A172 (cell line): ENCODE measurements at places on chromosomes 5 and 9. TPM values are rescaled to one million over a fixed set of nuclear protein-coding genes. Genes with fewer than 3 reads are reported as not detected.
A peak's percentile ranks its signal among the peaks of the same experiment; 100 is the strongest.

CD72 gene
- 0.12 and 0.48 TPM in 2 replicates for total RNA-seq

- DNase-seq, result no peak
Measured at GRCh38 chr9:112408275-112408674, 28.4 kb downstream of the HSDL2 start.

RNF208 gene
- total RNA-seq, result 0.09 and 0.17 TPM in 2 replicates

PROB1 gene
- 0.17 and 0.53 TPM in 2 replicates for total RNA-seq

TICAM2 gene
- total RNA-seq, result 10.0 and 11.1 TPM in 2 replicates

DNA sequence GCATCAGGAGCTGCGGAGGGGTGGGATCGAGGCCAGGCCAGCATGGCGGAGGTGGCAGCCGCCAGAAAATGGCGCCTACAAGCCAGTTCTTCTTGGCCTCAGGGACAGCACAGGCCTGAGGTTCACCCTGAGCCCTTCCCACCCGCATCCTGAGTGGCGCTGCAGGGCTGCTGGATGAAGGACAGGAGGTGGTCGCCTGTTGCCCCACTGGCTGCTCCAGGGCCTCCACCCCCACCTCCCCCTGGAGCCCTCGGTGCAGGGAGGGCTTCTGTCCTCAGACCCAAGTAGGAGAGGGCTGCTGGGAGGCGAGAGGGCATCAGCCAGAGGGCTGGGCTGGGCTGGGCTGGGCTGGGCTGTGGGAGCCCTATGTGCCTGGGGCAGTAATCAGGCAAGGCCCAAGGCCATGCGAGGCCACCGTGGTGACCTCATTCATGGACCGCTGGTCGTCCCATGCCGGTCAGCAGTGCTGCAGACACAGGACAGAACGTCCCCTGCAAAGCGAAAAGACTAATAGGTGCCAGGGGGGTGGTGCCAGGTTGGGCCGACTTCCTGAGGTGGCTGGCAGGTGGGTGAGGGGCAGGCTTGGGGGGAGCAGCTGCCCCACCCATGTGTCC, 13.8 kb downstream of the GPSM1 start:
- no peak for DNase-seq

GRCh38 chr5:135216471-135217343, 182.3 kb downstream of the MACROH2A1 start:
- no peak for DNase-seq

GRCh38 chr9:72464857-72465592, 56.4 kb upstream of the TMC1 start:
- DNase-seq, result no peak

DNA sequence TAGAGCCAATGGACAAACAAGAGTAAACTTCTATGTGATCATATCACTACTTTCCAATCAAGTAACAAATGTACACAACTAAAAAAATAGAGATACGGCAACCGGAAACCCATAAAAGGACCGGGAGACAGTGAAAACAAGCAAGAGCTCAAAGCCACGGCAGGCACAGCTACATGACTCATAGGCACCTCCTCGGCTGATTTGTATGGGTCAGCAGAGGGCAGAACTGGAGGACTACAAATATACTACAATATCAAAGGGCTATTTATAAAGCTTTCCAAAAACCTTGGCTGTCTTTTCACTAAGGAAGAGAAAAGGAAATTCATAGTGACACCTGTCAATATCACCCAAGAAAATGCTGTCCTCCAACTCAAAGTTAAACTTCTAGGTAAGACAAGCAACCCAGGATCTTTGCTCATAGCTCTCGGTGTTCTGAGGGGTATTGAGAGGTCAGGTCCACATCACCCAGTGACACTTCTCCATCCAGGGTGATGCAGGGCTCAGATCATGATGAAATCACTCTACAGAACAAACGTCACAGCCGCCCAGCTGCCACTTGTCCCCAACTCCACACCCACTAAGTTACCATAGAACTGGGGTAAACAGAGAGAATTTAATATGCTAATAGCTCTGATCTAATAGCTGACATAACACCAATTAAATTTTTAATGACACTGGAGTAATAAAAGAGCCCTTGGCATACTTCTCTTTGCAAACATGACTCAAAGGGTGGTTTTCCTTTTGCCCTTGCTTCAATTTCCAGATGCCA, 41.3 kb downstream of the PFDN1 start:
- peak; percentile 94 for DNase-seq

MEF2C gene
- total RNA-seq, result 0.41 and 2.4 TPM in 2 replicates

DNA sequence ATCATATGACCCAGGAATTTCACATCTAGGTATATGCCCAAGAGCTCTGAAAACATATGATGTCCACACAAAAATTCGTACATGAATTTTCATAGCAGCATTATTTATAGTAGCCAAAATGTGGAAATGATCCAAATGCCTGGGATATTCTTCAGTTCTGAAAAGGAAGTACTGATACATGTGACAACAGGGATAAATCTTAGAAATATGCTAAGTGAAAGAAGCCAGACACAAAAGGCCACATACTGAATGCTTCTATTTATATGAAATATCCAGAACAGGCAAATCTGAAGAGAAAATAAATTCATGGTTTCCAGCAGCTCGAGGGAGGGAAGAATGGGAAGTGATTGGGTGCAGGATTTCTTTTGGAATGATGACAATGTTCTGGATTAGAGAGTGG, 16.8 kb upstream of the ZBTB43 start:
- no peak for DNase-seq

DNA sequence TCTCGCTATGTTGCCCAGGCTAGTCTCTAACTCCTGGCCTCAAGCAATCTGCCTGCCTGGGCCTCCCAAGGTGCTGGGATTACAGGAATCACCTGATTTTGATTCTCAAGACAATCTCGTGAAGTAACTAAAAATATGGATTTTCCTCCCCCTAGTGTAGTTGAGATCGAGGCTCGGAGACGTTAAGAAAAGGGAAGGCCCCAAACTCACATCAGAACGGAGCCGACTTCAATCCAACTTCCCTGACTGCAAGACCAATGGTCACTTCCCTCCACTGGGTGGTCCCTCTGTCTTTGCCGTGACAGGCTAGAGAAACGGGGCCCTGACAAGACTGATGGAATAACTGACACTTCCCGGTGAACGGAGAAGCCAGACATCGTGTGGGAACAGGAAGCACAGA, 28.3 kb downstream of the BARHL1 start:
- DNase-seq, result no peak

ITGA2 gene
- total RNA-seq, result 13.4 and 21.8 TPM in 2 replicates

GRCh38 chr5:118703241-118703640, 285.1 kb downstream of the DTWD2 start:
- DNase-seq, result no peak

DNA sequence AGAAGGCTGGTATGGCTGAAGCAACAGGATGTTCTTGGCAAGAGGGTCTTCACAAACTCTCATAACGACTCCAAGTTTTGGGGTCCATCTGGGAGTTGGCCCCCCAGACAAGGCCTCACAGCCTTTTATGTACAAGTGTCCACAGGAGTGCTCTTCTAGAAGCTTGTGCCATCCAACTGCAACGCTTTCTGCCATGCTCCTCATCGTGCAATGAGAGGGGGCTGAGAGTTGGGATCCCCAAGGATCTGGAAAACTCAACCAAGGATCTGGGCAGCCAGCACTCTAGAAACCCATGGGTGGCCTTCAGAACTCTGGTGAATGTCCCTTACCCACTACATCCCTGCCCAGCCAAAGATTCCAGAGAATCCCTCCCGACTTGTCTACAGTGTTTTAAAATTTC, 8.5 kb upstream of the AMBP start:
- DNase-seq, result no peak

KIF2A gene
- total RNA-seq, result 64.6 and 76.3 TPM in 2 replicates

- DNase-seq, result no peak
Measured at GRCh38 chr5:92874790-92875189, 706.2 kb downstream of the NR2F1-AS1 start.

DNA sequence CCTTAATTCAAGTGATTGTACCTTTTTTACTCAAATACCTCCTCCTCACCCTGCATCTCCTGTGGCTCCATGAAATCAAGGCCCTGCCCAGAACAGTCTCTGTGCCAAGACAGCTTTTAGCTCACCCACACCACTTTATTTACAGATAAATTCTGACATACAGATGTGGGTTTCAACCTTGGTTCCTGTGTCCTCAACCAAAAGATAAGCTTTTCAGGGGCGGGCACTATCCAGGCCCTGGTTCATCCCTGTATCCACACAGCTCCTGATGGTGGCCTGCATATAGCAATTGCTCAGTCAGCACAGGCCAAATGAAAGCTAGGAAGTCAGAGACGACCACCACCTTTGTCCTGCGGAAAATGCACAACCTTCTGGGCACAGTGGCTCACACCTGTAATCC, 8.3 kb downstream of the SHB start:
- no peak for DNase-seq

GRCh38 chr5:41065691-41066335, 5.3 kb downstream of the MROH2B start:
- no peak for DNase-seq

- no peak for DNase-seq
Measured at GRCh38 chr5:145340099-145340498, 495.0 kb downstream of the PRELID2 start.

PCAT7 gene
- 2.0 and 2.2 TPM in 2 replicates for total RNA-seq

DNA sequence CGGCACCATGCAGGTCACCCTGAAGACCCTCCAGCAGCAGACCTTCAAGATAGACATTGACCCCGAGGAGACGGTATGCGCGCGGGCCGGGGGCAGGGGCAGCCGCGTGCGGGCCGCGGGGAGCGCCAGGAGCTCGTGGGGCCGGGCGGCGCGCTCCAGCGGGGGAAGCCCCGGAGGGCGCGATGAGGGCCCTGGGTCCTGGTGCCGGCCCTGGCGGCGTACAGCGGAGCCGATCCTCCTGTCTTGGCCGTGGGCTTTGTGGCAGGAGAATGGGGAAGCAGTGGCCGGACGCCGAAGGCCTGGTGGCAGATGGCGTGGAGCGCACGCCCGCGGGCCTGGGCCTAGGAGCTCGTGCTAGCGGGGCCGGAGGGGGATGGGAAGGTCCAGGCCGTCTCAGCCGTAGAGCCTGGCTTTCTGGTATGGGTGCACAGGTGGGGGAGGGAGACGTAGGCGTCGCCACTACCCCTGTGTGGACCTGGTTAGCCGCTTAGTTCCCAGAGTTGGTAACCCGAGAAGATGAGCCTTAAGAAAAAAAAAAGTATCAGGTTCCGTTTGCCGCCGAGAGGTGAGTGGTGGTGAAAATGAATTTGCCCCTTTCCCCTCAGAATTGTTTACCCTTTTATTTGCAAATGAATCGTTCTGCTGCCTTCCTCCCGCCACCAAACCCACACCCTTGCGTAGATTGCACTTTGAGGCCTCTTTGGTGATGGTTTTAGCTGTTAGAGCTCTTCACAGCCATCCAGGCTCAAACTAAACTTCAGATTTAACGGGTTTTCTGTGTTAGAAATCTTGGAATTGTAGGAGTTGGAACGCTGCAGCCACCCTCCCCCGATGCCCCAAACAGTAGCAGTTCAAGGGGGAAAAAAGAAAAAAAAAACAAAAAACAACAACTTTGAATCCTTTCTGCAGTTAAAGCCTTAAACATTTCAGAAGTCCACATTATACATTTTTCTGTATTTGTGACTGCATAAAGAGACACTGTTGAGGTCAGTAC, 841 bp downstream of the RAD23B start:
- DNase-seq, result peak; percentile 76

- no peak for DNase-seq
Measured at GRCh38 chr5:180866985-180867384, 5.9 kb upstream of the ZFP62 start.

DNA sequence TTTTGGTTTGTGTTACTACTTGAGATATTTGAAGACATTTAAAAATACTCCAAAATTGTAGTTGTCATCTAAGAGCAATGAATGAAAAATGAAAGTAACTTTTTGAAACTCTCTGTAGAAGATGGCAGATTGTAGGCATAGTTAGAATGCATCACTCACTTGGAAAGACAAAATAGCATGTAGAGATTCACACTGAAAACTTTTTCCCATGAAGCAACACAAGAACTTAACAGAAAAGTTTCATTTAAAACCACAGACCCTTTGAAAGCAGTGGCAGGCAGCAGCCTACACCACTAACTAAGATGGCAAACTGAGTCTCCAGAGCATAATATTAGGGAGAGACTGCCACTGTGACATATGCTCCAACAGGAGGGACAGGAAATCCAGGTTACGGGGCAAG, 18.9 kb upstream of the FAM174A start:
- DNase-seq, result no peak

DNA sequence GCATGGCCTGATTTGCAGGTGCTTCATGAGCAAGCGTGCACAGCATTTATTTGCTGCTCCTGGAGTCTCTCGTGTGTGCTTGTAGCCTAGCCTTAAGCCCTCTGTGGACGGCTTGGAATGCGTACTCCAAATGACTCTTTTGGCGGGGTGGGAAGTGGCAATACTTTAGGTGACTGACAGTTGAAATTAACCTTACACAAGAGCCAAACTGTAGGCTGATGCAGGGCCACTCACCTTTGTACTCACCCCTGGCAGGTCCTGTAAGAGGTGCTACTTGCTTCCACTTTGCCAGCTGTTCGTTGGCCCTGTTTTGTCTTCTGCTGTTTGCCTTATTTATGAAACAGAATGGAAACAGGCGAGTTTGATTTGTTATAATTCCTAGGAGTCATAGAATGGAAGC, 22.9 kb downstream of the TENT4A start:
- DNase-seq, result no peak

- DNase-seq, result peak; percentile 97
Measured at GRCh38 chr9:127574072-127574993, 37.7 kb upstream of the STXBP1 start.

DNA sequence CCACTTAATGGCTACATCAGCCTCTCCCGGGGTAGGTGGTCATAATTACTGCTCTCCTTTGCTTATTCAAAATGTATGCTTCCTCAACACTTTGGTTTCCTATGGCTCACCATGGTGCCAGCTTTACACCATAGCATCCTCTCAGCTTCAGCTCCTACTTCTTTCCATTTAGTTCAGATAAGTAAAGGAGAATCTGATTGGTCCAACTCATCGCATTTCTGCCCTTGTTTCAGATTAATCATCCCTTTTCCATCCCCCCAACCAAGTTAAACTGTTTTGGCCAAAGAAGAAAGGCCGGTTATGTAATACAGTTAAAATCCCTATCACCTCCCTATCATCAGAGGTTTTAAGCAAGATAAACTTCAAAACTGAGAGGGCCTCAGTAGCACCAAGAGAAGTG, 130.5 kb downstream of the CETN3 start:
- DNase-seq, result peak; percentile 62

DNA sequence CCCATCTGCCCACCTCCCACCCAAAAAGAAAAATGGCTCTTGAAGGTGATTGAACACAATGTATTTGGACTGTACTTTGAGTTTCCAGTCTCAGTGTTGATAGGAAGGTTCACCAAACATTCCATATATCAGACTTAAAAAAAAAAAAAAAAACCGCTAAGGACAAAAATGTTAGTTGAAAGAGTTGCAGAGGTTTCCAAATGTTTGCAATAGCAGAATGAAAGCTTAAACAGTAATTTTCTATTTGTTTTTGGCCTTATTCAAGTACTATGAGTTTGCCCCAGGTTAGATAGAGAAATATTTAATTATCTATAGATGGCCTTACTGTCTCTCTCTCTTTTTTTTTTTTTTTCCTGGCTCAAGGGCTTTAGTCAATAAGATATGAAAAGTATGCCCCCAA, 6.1 kb downstream of the LRRTM2 start:
- DNase-seq, result no peak

DNA sequence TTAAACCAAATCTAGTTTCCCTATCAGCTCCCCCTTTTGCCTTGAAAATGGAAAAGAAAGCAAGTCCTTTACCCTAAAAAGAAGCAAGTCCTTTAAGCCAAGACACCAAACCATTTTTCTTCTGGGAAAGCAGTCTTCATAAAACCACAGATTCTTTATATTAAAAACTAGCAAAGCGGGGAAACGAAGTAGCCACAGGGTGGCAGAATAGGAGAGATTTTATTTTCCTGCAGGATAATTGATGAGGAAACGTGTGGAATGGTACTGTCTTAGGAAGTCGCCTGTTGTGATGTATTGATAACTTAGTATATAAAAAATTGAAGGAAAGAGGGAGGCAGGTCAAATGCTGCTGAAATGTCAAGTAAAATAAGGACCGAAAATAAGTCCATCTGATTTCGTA, 41.1 kb downstream of the ZNF883 start:
- peak; percentile 5 for DNase-seq
